ENCODE measurements at places on chromosomes 5 and 9.

GRCh38 chr9:94157050-94157801 is 73.0 kb downstream of the PTPDC1 start:
- no peak for DNase-seq

GRCh38 chr5:181255836-181256578 is 4.9 kb downstream of the TRIM52 start:
- DNase-seq = no peak

GRCh38 chr5:20446121-20446520 is 458.1 kb upstream of the CDH18 start:
- no peak for DNase-seq

DNA sequence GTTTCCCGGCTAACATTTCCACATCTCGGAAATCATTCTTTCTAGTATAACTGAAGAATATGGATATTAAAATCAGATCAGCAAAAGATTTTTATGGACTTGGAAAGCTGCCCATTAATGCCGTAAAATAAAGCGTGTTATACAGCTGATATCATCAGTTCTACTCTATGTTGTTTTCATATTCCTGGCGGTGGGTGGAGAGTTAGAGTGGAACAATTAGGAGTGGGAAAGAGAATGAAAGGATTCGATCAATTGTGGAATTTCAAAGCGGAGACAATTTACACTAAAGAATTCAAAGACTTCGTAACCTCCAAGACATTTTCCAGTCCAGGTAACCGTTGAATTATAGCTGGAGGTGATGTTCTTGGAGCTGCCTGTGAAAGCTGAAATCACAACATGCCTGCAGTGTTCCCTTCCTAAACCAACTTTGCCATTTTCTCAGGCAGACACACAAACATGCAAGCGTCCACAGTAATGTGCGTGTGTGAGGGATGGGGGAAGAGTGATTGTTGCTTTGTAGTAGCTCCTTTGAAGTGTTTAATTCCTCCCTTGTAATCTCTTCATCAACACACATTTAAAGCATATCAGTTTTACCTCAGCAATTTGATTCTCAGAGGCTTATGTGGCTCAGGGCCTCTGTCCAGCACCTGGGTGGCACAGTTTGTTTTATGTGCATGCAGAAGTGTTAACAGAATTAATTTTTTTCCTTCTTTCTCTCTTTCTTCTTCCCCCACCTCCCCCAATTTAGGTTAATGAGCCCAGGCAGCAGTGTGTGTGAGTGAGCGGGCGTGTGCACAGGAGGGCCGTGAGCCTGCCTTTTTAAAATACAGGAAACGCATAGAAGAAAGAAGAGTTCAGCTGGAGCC is 544.1 kb downstream of the RAB3C start:
- no peak for DNase-seq

- no peak for DNase-seq
Observed at GRCh38 chr5:17339841-17340240, 122.4 kb downstream of the BASP1 start.

DNA sequence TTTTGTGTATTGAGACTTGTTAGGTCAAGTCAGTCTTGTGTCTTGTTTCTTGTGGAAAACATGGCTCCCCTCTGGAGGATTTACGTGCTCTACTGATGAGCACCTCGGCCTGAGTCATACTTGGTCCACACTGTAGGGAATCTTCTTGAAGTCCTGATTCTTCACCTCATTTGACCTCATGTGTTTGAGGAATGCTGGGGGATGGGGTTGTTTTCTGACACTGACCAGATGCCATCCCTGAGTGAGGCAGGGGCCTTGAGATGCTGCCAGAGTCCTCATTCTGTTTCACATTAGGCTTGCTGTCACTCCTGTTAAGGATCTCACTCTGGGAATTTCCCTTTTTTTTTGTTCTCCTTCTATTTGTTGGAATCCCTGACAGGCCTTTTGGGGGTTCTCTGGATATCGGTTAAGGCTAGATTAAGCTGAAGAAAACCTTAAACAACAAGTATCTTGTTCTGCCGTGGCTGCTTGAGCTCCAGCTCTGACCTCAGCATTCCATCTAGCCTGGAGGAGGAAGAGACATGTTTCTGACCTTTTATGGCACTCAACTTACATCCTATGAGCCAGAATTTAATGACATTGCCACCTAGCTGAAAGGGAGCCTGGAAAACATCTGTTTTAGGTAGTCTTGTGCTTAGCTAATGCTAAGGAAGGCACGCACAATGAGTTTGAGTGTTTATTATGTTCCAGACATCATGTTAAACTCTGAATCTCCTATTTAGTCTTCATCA is 20.6 kb downstream of the TCOF1 start:
- DNase-seq = no peak

- DNase-seq = no peak
Observed at GRCh38 chr5:30040488-30041118, 1152.9 kb upstream of the CDH6 start.

- no peak for DNase-seq
Observed at GRCh38 chr5:157283434-157283833, 17.5 kb downstream of the CYFIP2 start.
